NCI-H524 treated with DMSO at 0.1 percent for 48 hours (cell line): ENCODE measurements at places on chromosomes 4 and X.

- no peak for DNase-seq
Measured at GRCh38 chrX:135982860-135983259, 2.4 kb upstream of the SLC9A6 start.

DNA sequence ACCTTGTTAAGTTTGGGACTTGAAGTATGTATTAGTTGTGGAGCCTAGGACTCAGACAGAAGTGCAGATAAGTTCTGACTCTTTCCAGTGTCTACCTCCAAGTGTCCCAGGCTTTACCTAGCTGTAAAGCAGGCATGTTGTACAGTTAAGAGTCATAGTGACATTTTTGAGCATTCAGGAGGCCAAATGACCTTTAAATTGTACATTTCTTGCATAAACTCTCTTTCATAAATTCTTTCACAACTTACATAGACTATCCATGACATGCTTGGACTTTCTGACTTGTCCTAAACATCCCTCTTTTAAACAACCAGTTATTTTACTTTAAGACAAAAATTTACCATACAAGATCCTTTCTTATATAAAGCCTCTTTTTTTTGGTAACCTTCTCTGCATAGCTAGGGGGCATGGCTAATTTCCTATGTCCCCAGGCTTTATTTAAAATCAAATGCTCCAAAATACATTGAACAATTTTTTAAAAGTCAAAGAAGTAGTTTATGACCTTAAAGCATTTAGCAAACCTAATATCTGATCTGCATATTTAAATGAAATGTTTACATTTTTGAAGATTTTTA, 40.1 kb upstream of the UGT8 start:
- DNase-seq, result no peak

DNA sequence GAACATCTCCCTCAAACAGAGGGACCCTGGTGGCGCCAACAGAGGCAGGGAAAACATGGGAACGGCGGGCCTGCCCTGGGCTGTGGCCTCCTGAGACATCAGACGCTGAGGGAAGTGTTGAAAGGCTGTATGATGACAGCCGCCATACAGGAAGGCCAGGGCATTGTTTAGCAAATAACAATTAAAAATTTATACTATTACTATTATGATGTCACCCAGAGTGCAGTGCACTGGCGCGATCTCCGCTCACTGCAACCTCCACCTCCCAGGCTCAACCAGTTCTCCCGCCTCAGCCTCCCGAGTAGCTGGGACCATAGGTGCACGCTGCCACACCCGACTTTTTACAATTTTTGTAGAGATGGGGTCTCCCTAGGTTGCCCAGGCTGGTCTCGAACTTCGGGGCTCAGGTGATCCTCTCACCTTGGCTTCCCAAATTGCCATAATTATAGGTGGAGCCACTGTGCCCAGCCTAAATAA, 54.6 kb downstream of the CPZ start:
- no peak for DNase-seq

GRCh38 chr4:37685161-37685822, 884 bp downstream of the RELL1 start:
- peak; percentile 19 for DNase-seq

DNA sequence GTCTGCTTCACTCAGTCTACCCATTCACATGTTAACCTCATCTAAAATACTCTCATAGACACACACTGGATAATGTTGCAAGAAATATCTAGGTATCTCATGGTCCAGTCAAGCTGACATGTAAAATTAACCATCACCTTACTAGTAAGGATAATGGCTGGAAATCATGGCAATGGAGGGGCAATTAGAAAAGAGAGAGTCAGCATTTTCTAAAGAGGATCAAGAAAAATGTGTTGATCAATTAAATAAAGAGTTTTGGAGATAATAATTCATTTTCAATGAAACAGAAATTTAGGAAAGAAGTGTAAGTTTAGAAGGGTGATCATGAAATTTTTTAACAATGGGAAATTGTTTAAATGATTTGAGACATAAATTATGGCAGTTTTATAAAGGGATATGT, 1914.1 kb upstream of the IGFBP7 start:
- DNase-seq, result no peak

GRCh38 chr4:76714226-76714625, 183.7 kb downstream of the SOWAHB start:
- DNase-seq, result no peak

DNA sequence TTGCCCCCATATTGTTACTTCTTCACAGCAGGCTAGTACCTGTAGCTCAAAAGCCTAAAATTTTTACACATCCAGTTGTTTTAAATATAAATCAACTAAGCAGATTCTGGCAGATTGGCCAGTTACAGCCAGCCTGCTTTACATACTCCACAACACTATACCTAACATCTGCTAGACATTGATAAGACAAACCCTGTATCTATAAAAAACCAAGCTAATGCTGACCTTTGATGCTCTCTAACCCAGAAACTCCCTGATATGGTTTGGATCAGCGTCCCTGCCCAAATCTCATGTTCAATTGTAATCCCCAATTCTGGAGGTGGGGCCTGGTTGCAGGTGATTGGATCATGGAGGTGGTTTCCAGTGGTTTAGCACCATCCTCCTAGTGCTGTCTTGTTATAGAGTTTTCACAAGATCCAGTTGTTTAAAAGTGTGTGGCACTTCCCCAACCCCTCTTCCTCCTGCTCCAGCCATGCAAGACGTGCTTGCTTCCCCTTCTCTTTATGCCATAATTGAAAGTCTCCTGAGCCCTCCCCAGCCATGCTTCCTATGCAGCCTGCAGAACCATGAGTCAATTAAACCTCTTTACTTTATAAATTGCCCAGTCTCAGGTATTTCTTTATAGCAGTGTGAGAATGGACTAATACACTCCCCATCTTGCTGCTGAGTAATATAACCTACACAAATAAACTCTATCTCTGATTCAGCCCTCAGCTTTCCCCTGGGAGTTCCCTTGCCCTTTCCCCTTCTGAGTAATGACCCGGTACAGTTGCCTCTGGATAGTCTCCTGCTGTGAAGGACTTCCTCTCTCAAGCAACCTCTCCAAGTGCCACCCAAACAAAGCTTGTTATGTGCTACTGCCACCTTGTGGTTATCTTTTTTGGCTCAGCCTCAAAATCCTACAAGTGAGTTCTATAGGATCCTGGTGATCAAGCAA, 39.6 kb downstream of the ZCCHC13 start:
- peak; percentile 75 for DNase-seq

- no peak for DNase-seq
Measured at GRCh38 chr4:47721892-47722575, 115.8 kb downstream of the CORIN start.

DNA sequence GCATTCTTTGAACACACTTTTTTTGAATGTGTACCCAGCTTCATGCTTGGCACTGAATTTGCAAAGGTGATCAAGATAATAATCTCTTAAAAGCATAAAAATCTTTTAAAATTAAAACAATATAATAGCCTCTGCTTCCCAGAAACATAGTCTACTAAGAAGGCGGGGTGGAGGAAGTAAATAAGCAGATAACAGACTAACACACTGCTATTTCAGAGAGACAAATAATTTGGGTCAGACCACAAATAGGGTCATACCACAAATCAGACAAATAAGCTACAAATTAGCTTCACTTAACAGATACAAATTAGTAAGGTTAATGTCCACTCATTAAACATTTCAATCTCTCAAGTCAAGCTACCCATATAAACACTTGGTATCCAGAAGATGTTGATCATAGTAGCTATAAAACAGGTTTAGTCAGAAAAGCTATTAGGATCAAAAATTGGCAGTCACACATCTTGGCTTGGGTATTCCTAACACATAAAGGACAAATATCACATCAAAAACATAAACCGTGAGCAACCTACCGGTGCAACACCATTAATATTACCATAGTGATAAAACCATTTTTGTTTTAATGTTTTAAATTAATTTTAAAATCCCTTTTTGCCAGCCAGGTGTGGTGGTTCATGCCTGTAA, 47.3 kb downstream of the PPP3CA start:
- DNase-seq, result no peak

DNA sequence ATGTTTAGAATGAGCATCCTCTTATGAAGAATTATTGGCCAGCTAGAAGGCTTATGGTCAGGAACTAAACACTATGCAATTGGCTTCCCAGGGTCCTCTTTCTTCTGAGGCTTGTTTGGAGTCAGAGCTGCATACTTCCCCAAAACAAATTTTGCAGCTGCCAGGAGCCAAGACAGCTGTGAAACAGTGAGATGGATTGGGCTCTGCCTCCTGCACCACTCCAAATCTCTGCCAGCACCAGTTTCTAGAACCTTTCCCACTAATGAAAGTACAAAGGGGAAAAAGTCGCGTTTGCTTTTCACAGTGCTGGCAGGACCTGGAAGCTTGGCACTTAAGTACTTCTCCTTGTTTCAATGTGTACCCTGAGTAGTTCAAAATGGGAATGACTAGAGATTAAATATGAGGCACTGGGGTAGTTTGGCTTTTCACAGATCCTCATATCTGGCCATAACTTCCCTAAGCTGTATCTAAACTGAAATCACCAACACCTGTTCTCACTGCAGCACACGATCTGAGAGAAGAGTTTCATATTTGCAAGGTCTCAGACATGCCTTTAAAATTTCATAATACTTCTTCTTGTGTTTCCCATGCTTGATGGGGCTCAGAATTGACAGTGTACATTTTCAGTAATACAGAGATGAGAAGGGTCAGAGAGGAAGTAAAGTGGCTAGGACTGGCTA, 20.7 kb upstream of the AR start:
- no peak for DNase-seq

GRCh38 chr4:105715692-105716278, 7.2 kb downstream of the GSTCD start:
- DNase-seq, result no peak

DNA sequence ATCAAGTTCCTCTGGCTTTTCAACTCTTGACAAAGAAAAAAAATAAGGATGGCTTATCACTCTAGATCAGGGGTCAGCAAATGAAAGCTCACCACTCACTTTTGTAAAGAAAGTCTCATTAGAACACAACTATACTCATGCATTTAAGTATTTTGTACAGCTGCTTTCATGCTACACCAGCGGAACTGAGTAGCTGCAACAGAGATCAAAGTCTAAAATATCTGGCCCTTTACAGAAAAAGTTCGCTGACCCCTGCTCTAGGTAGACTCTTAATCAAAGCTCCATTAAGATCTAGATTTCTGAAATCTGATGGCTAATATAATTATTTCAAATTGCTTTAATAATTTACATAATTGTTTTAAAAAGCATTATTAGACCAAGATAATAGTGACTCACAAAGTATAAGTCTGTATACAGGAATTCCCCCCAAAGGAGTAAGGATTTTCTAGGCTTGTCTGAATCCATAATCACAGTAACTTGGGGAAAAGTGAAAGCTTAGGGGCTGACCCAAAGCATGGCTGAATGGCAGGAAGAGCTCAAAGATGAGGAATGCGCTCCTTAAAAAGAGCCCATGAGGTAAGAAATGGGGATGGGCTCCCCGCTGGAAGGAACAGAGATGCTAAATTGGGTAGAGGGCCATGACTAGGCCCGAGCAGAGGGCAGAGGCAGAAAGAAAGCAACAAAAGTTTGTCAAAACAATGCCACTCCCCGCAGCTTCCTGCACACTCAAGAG, 140.3 kb downstream of the SH3KBP1 start:
- DNase-seq, result no peak

DNA sequence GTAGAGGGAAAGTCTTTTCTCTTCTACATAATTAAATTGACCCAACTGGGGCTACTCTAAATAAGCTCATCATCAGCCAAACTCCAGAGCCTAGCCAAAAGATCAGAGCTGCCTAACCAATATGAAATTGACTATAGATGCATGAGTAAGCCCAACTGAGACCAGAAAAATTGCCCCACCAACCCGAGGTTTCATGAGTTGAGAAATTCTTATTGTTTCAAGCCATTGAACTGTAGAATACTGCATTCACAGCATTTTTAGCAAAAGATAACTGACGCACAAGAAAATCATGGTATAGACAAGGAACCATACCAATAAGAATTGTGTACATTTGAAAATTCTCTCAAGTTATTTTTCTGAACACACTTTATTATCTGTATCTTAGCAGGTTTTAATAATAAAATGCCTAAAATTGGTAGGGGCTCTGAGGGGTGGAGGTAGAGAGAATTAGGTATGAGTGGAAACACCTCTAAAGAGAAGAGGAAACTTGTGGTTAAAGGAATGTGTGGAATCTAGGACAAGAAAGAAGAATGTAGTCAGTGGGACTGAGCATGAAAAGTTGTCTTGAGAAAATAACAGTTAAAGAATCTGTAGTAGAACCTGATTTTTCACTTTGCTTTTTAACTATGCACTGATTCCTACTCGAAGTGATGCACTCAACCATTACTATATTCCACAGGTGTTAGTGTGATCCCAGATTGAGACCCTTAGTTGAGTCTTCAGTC, 200.9 kb upstream of the PPP1R2C start:
- no peak for DNase-seq

DNA sequence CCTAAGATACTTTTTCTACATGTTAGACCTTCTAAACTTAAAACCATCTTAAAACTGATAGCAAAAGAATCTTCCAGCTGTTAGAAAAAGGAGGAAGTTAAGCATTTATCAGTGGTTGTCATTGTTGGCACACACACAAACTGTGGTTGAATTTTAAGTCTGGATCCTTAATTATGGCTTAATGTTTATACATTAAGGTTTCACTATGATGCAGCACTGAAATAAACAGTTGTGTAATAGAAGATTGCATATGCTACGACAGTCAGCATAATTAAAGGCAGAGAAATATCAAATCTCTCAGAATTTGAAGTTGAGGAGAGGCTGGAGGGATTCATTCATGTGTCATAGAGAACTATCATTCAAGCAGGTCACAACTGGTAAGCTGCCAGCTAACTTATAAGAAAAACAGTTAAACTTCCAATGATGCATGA, 32.3 kb downstream of the ADGRA3 start:
- no peak for DNase-seq

GRCh38 chr4:99817309-99817890, 773 bp downstream of the DAPP1 start:
- DNase-seq, result no peak

- no peak for DNase-seq
Measured at GRCh38 chr4:55730280-55730931, 89.2 kb upstream of the EXOC1L start.

DNA sequence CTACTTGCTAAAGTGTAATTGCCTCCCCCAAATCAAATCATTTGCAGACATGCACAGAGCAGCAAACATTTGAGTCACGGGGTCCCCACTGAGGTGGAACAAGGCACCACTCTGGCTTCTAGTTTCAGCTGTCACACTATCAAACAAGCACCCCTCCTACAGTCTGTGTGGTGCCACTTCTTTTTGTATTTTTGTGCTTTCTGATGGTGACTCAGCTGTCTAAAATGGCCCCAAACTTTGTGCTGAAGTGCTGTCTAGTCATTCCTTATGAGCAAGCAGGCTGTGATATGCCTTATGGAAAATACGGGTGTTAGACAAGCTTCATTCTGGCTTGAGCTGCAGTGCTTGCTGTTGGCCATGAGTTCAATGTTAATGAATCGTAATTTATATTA, 15.4 kb downstream of the IGFBP7 start:
- DNase-seq, result no peak

- DNase-seq, result no peak
Measured at GRCh38 chrX:19280636-19281035, 63.1 kb upstream of the PDHA1 start.

GRCh38 chrX:26557691-26558321, 341.8 kb downstream of the MAGEB5 start:
- DNase-seq, result peak; percentile 62
